ENCODE measurements at places on chromosomes 4 and X.
A peak's percentile ranks its signal among the peaks of the same experiment; 100 is the strongest.

GRCh38 chr4:109826719-109827118 is 1.1 kb upstream of the RRH start:
- DNase-seq = no peak

GRCh38 chr4:2364654-2365053 is 53.8 kb downstream of the ZFYVE28 start:
- peak; percentile 24 for DNase-seq

GRCh38 chrX:148284056-148284455 is 216.4 kb upstream of the AFF2 start:
- DNase-seq = no peak

DNA sequence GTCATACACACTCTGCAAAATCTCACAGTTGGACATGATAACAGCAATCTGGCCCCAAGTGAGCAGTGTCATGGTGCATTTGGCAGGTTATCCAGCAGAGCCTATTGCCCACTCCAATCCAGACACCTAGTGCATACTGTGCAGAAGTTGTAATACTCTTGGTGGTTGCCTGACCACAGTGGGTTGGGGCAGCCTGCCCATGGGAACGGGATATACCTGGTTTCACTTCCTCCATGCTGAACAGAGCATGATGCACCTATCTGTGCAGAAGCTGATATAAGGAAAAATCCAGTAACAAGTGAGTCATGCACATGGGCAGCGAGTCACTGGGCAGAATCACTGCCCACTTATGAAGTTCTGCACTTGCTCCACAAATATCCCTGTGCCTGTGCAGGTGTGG is 105.3 kb upstream of the IGSF1 start:
- no peak for DNase-seq

- no peak for DNase-seq
These were observed 185.3 kb downstream of the CRLF2 start for GRCh38 chrX:1027133-1027532.

DNA sequence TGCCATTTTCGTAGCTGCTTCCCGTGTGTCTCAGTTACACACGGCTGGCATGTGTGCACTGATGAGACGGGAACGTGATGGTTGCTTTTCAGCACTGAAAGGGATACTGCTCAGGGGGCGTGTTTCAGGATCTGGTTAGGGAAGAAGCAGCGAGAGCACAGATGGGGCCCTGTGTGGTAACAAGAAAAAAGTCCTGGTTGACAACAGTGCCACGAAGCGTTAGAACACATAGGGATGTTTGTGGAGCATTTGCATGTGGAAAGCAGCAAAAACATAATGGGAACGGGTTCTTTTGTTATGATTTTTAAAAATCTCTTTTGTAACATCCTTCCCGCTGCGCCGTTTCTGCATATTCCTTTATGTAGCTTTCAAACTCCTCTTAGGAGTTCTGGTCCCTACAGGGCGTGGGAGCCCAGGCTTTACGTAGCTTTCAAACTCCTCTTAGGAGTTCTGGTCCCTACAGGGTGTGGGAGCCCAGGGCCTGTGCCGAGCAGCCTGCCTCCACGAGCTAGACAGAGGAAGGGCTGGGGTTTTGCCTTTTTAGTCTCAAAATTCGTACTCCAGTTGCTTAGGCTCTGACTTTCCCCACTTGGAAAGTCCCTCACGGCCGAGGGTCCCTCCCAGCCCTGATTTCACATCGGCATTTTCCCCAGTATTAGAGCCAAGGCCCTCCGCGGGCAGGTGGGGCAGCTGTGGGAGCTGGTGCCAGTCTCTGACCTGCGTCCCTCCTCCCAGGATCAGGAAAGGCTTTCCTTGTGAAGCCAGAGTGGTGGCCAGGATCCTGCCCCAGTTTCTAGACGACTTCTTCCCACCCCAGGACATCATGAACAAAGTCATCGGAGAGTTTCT is 11.0 kb upstream of the MSANTD1 start:
- no peak for DNase-seq

DNA sequence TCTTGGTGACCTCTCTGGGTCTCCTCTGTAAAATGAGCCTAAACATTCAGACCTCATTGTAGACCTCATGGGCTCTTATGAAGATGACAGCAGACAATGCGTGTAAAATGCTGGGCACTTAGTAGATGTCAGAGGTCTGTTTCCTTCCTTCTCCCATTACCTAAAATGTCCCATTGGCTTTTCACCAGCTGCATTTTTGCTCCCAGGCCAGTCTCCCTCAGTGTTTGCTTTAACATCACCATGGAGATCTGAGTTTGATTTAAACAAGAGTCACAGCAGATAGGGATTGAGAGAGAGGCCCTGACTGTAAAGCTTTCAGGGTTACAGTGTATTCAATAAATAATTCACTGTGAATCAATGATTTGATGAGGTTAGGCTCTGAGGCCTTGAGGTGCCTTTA is 24.3 kb downstream of the PSAPL1 start:
- no peak for DNase-seq
